ENCODE measurements at places on chromosomes 16 and 17. TPM values are rescaled to one million over a fixed set of nuclear protein-coding genes. Genes with fewer than 3 reads are reported as not detected.

The AIPL1 gene
- total RNA-seq = not detected

The CRHR1 gene
- total RNA-seq = 5.1 TPM

The OR1F1 gene
- not detected for total RNA-seq

The ZFHX3 gene
- 1.6 TPM for total RNA-seq

The DYNLRB2 gene
- not detected for total RNA-seq

DNA sequence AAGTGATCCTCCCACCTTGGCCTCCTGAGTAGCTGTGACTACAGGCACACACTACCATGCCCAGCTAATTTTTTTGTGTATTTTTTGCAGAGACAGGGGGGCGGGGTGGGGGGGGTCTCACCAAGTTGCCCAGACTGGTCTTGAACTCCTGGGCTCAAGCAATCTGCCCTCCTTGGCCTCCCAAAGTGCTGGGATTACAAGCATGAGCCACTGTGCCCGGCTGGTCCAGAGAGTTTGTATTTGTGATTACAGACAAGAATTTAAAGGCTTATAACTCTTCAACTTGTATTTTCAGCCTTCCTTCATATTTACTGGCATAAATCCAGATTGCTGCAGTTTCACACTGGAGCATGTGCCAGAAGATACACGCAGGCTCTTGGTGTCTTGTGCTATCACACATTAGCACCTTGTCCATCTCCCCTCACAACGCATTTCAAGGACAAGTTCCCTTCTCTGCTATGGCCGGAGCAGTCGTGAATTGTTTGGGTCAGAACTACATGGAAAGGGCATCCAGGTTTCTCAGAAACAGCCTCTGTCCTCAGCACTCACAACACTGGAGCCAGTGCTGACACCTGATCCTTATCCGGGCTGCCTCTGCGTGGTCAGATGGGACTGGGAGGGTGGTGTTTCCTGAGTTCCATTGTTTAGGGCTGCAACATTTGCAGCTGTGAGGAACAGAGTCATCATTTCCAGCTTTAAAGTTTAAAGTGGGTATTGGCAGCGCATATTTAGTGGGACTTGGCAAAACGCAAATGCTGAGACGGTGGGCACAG is 28.1 kb downstream of the WSCD1 start:
- no peak for DNase-seq

GRCh38 chr16:84643180-84643583 is 5.1 kb upstream of the KLHL36 start:
- DNase-seq = peak; percentile 42

DNA sequence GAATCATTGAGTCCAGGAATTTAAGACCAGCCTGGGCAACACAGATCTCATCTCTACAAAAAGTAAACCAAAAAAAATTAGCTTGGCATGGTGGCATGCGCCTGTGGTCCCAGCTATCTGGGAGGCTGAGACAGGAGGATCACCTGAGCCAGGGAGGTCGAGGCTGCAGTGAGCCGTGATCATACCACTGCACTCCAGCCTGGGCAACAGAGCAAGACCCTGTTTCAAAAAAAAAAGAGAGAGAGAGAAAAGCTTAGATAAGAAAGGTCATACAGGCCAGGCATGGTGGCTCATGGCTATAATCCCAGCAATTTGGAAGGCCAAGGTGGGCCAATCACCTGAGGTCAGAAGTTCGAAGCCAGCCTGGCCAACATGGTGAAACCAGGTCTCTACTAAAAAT is 63.5 kb upstream of the DNAH17 start:
- no peak for DNase-seq

- DNase-seq = no peak
Observed at GRCh38 chr16:65054457-65054856, 67.4 kb downstream of the CDH11 start.

DNA sequence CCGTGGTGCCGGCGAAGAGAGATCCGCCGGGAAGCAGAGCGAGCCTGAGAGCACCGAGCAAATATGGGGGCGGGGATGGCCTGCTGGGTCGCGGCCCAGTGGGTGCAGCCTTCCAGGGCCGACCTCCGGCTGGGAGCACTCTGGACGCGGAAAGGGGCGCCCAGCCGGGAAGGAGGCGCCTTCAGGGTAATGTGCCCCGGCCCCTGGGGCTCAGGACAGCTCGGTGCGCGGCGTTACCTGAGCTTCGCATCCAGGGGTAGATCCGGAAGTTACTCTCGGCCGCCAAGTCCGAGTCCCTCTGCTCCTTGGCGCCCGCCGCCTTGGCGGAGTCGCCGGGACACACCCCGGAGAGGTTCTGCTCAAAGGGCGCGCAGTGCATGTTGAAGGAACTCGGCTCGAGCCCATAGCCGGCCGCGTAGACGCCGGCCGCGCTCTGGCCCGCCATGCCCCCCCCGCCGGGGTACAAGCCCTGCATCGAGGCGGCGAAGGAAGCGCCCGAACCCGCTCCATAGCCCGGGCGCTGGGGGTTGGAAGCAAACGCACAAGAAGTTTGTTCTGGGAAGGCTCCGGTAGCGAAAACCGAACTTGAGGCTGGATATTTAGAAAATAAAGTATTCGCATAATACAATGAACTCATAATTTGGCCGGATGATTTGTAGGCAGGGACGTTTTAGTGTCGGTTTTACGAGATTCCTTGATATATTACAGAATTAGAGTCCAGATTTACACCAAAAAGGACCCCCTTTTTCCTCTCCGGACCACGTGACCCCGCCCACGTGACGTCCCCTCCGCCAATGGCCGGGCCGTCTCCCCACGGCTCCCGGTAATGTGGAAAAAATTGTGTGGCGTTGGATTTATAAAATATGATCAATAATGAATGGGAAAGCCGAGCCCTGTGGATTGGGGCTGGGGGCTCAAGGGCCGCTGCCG is at the start of gene HOXB7:
TSS of gene HOXB7 (minus strand) at position 736 of the 930 bp plus-strand sequence. CDS start at position 637, 99 bp downstream.
- peak; percentile 81 for DNase-seq

DNA sequence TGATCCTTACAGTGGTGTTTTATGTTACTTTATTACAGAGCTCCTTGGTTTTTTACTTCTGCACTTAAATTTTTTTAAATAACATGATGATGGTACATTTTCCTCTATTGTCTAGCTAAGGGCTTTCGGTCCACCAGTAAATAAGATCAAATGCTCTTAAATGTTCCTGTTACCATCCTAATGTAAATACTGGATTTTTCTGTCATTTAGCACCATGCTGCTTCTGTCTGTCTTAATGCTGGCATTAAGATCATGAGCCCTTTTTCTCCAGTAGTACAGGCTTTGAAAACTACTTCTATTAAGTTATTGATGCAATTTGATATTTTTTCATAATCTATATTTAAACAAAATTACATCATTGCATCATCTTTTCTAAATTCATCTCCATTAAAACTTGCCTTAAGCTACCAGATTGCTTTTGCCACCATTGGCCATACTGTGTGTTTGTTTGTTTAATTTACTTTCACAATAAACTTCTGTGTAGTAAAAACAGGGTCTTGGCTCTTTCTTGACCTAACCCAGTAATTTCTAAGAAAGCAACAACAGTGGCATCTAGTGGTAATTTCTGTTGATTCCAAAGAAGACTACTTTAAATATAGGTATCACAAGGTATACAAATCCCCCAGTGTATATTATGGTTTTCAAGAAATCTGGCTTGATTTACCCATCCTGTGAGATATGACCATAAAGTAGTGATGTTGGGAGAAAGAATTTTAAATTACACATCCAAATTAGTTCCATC is 9.0 kb upstream of the PHAF1 start:
- DNase-seq = no peak

DNA sequence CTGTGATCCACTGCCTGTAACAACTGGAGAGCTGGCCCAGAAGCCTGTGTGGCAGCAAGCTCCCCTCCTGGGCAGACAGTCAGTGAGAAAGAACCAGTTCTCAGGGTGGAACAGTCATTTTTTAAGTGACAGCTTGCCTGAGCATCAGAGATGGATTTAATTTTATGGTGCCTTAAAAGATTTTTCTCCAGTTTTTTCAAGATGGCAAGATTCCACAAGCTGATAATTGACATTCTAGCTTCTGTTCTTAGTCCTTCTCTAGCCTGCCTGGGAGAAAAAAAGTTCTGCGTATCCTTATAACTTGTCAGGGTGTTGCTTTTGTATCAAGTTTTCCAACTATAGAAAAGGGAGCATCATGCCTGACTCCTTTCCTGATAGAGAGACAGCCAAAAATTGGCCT is 21.2 kb downstream of the CALB2 start:
- no peak for DNase-seq

DNA sequence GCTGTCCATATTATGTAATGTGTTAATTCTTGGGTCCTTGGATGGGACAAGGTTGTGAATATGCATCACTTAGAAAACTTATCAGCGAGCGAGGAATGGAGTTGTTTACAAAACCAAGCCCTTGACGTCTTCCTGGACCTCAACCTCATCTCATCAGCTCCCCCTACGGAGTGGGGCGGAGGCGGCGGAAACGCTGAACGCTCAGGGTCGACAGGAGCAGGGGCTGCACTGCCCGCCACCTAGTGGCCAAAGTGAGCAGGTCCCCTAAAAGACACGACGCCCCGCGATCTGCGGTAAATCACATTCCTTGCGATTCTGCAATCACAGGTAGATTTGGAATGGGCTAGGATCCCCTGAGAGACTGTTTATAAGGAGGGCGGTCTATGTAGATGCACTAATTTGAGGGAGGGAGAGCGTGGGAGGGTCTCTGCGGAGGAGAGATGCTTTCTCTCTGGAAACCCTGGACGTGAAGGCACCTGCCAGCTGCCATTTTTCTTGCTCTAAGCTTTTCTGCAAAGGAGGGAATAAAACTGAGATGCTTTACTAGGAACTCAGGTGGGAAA is 5.4 kb upstream of the ICAM2 start:
- DNase-seq = peak; percentile 49

DNA sequence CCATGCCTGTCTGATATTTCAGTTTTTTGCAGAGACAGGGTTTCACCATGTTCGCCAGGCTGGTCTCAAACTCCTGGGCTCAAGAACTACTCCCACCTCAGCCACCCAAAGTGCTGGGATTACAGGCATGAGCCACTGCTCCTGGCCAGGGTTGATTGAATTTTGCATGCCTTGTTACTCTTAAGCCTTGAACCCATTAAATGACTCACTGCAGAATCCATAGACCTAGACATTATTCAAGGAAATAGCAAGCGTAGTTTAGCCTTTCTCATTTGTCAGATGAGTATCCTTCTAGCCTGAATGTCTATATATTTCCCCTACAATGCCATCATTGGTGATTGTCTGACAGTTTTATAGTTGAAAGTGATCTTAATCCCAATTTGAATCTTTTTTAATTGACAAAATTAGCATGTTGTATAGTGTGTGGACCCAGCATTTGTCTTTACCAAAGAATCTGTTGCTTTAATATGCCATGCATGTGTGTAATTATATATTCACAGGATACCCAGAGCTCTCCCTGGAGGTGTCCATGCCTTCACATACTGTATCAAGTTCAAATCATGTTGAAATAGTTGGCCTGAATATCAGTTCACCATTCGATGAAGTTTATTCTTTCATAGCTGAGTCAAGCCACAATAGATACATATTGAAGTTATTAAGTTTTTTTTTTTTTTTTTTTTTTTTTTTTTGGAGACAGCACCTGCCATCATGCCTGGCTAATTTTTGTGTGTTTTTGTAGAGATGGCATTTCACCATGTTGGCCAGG is 321.0 kb downstream of the CPPED1 start:
- no peak for DNase-seq

DNA sequence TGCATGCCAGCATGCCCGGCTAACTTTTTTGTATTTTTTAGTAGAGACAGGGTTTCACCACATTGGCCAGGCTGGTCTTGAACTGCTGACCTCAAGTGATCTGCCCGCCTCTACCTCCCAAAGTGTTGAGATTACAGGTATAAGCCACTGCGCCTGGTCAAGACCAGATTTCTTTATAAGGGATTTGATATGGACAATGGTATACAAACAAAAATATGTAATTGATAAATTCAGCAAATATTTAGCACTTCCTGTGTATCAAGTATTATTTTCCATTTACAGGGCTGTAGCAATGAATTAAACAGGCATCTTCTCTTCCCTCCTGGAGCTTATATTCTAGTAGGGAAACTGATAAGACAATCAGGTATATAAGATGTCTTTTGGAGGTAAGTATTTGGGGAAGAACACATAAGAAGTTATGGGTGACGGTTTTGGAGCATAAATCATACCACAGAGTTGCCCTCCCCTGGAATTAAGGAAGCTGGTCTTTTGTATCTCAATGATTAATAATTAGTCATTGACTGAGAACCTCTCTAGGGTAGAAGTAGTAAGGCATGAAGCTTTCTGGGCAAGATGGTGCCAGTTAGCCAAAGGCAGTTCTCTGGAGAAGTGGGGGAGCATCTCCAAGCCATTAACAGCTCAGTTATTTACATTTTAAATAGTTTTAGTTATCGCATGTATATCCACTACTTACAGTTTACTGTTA is 35.8 kb downstream of the TANC2 start:
- DNase-seq = no peak

All from Caki2 (cell line).